ENCODE measurements at places on chromosomes 2 and 18.
A peak's percentile ranks its signal among the peaks of the same experiment; 100 is the strongest.

DNA sequence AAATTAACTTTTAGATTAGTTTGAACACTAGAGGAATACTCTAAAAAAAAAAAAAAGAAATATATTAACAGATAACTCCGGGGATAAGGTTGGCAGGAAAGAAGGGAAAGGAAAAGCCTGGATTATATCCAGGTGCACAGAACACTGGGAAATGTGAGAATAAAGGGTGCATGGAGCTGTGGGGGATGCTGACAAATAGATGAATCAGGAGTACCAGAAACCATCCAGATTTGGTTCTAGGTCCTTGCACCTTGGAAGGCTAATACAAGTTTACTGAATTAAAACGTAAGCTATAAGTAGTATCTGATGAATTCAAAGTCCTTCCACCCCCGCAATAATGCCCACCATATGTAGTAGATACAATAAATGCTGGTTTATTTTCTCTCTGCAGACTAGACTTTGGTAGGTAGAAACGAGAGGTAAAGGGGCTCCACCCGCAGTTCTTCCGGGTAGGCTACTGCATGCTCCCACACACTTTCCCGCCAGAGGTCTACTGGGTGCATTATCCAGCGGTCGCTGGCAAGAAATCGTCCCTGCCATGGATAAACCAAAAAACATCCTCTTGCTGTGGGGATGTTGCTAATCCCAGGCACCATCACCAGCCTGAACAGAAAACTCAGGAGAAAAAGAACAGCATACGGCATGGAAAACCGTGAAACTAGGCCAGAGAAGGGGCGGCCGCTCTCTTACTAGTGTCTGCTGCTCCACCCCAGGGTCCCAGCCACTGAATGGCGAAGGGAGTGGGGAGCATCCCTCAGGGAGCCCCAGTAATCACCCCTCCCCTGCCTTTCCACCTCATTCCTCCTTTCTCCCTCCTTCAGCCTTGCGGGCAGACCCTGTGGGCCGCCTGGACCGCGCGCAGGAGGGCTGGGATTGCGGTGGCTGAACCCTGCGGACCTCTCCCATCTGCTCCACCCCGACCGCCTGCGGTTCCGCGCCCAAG, 1.5 kb downstream of the CNRIP1 start:
- DNase-seq: no peak

- peak; percentile 57 for DNase-seq
Observed at GRCh38 chr2:191869178-191869577, 22.3 kb upstream of the CAVIN2 start.

DNA sequence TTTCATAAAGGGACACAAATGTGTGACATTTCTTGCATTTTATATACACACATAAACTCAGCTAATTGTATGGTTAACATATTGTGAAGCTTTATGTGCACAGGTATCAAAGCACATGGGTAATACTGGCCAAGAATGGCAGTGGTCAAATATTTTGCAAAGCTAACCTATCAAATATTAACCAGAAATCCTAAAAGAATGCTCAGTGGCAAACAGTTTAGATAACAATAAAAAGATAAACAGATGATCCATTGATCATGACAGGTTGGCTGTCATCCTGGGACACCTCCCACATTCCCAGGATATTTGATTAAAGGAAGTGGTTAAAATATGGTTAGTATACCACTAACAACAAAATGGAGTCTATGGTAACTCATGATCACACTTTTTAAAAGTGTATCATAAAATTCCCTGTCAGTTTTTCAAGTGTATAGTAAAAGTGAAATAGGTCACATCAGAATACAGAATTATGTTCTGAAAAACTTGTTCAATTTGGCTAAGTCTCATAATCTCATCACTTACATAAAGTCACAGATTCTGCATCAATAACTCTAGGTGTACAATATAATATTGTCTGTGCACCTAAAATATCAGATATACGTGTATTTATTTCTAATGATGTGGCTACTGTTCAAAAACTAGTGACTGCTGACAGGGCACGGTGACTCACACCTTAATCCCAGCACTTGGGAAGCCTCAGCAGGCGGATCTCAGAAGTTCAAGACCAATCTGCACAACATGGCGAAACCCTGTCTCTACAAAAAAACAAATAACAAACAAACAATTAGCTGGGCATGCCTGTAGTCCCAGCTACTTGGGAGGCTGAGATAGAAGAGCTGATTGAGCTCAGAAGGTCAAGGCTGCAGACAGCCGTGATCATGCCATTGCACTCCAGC, 48.9 kb downstream of the CDH2 start:
- DNase-seq: no peak

DNA sequence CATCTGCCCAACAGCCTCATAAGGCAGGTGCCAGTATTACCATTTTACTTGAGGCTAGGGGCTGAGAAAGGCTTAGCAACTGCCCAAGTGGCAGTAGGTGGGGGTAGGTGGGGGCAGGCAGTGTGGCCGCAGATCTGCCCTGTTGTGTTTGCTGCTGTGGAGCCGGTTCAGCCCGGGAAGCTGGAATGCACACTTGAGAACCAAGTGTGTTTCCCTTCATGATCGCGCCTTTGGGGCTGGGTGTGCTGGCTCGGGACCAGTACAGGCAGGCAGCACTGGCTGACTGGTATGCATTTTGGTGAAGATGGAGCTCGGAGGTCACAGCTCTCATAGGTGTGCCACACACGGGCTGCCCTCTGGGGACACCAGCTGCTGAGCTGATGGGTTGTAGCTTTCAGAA, 85.1 kb downstream of the CABLES1 start:
- no peak for DNase-seq

DNA sequence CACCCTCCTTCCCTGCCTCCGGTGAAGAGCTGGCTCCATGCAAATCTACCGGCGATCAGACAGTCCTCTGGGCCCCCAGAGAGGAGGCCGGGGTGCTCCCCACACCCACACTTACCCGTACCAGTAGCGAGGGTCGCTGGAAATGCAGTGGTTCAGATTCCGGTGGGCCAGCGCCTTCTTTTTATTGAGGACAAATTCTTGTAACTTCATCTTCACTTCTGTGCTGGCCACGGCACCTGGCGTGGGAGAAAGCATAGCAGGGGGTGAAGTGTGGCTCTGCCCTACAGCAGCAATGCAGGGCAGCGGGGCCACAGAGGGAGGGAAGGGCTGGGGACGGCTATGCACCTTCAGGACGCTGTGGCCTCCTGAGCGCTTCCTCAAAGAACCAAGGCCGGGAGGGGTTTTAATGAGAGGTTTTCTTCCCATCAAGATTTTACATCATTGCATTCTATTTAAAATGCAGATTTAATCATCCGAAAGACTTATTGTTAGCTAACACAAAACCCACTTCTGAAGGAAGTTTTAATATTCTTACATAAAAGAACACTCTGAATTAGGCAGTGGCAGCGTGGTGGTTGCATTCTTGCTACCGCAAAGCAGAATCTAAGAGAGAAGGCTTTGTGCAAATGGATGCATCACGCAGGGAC, 237.0 kb downstream of the HDAC4 start:
- no peak for DNase-seq

DNA sequence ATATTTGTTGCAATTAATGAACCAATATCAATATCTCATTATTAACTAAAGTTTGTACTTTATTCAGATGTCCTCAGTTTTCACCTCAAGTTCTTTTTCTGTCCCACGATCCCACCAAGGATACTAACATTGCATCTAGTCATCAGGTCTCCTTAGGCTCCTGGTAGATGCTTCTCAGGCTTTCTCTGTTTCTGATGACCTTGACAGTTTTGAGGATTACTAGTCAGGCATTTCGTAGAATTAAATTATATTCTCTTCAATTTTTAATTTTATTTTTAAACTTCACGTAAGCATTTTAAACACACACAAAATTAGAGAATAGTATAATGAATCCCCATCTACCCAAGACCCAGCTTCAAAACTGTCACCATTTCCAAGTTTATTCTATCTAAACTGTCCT, 5.6 kb upstream of the ACYP2 start:
- DNase-seq: no peak

- DNase-seq: no peak
Observed at GRCh38 chr2:221541131-221541735, 30.9 kb downstream of the EPHA4 start.

DNA sequence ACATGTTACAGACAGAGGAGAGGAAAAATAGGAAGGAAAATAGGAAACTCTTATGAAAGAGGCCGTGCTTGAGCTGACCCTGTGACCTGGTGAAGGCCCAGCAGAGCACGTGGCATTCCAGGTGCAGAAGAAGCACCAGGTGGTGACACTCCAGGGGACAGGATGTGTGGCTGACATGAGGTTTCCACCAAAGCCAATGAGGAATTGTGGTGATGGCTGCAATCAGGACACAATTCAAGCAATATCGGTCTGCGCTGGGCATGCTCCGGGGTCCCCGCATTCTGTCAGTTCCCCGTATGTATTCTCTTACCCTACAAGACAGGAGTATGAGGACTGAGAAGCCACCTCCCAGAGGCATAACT, 504.2 kb downstream of the EIPR1 start:
- no peak for DNase-seq

- DNase-seq: peak; percentile 33
Observed at GRCh38 chr2:52821631-52822030, 946.0 kb upstream of the CHAC2 start.

GRCh38 chr18:55386545-55386944, 201.4 kb downstream of the TCF4 start:
- no peak for DNase-seq

- DNase-seq: no peak
Observed at GRCh38 chr18:79524181-79525078, 128.7 kb downstream of the NFATC1 start.

GRCh38 chr18:13105059-13105458, 113.5 kb upstream of the LDLRAD4 start:
- no peak for DNase-seq

- DNase-seq: no peak
Observed at GRCh38 chr2:118851650-118852049, 4.2 kb upstream of the EN1 start.

- DNase-seq: peak; percentile 83
Observed at GRCh38 chr2:148989882-148990493, 48.5 kb upstream of the LYPD6B start.
